Activated CD4-positive, alpha-beta T cell treated with anti-CD3 and anti-CD28 coated beads, Interleukin-2, amount 10 ng/mL, durations not matched to agents 7 days and 5 days (primary cell): ENCODE measurements at places on chromosomes 13 and 19.

DNA sequence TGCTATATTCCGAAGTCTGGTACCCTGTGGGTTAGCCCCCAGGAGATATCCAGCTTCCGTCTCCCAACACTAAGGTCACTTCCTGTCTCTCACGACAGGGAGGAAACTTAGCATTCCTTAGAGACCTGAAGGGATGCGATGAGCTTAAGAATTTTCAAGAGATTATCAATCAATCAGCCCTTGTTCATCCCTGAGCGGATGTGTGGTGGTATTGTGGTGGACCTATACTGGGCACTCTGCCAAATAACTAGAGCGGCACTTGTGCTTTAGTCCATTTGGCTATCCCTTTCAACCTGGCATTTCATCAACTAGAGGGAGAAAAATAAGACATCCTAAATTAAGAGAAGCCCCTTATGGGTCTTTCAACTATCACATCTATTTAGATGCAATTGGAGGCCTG, 30.9 kb upstream of the ZNF562 start:
- DNase-seq: no peak

DNA sequence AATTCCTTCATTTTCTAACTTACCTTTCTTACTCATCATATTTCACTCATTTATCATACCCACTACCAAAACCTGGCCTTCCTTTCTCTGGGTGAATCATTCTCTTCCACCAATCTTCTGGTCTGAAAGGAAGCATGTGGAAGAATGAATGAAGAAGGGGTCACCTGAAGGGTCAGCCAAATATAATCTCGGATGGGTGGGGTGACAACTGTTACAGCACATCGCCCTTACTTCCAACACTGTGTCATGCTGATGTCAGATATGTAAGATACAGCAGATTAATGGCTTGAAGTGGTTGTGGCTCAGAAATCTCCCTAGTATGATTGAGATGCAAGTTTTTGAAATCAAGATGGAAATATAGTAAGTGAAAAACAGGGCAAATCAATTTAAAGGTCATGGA, 401.7 kb upstream of the HTR2A start:
- DNase-seq: no peak

DNA sequence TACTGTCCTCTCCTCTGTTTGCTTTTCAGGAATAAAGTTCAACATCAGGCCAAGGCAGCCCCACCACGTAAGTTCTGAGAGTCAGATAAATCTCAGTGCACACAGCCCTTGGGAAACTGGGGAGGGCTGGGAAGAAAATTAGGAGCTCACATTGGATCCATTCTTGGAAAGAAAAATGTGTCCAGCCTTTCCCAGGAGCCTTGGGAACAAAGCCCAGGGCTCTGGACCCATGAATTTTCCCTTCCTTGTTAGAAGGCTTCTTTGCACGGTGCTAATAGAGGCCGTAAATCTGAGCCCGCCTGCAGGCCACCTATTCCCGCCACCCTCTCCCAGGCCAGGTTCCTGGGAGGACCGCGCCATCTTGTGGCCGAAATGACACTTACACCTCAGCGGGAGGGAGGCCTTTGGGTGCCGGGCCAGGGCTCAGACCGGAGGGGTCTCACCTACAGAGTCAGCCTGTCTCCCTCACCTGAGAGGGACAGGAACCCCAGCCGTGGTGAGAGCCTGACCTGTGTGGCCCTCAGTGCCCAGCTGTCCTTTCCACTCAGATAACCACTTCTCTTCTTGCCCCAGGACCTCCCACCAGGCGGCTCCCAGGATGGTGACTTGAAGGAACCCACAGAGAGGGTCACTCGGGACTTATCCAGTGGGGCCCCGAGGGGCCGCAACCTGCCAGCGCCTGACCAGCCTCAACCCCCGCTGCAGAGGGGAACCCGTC, 25.1 kb upstream of the KCTD15 start:
- peak; percentile 72 for DNase-seq

DNA sequence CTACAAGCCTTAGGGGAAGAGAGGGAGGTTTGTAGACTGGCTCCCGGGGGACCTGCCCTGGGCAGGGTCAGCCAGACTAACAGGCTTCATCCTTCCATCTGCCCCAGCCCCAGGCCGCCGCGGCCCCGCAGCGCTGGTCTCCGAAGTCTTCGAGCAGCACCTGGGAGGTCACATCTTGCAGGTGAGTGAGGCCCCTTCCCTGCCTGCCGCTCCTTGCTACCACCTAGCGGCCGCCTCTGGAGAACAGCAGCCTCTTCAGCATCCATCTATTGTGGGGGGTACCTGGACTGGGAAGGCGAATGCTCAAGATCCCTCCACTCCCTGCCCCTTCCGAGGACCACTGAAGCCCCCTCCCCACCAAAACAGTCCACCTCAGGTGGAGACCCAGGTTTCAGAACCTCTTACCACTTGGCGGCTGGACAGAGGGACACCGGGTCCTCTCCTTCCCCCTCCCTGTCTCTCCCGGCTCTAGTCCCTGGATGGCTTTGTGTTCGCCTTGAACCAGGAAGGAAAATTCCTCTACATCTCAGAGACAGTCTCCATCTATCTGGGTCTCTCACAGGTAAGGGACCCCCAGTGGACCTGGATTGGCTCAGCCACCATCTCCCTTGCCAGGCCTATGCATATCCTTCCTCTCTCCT, 12.7 kb downstream of the NPAS1 start:
- peak; percentile 66 for DNase-seq

DNA sequence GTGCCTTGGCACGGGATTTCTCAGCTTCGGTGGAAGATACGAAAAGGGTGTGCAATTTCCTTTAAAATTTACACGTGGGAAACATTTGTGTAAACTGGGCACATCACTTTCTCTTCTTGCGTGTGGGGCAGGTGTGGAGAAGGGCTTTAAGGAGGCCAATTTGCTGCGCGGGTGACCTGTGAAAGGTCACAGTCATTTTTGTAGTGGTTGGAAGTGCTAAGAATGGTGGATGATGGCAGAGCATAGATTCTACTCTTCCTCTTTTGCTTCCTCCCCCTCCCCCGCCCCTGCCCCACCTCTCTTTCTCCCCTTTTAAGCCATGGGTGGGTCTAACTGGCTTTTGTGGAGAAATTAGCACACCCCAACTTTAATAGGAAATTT, 7.2 kb downstream of the SLITRK5 start:
- DNase-seq: no peak

DNA sequence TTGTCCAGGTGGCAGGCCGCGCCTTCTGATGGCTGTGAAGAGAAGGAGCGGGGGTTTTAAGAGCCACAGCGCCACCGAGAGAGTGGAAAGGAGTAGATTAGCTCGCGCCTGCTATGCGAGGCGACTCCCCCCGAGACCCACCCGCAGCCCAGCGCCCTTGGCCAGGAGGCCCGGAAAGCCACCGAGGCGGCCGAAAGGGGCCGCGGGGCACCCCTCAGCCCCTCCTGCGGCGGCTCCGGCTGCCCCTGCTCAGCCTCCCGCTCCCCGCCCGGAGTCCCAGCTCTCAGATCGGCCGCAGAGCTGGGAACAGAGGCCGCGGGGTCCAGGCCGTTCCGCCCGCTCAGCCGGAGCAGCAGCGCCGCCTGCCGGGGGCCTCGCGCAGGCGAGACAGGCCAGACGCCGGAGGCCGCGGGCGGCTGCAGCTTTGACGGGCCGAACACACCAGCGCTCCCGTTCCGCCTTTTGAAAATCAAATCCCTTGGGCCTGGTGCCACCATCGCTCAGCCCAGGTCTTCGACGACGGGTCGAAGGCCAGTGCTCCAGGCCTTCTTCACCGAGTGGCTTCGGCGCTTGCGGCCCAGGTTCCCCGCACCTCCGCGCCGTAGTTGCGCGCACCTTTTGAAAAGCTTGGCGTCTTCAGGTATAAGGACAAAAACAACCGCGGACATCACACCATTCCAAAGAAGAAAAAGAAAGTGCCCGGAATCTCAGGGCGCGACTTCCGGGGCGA, 15.3 kb downstream of the CDX2 start:
- DNase-seq: peak; percentile 56

- DNase-seq: no peak
These were observed 1.9 kb upstream of the SH2D3A start for GRCh38 chr19:6769006-6769619.

DNA sequence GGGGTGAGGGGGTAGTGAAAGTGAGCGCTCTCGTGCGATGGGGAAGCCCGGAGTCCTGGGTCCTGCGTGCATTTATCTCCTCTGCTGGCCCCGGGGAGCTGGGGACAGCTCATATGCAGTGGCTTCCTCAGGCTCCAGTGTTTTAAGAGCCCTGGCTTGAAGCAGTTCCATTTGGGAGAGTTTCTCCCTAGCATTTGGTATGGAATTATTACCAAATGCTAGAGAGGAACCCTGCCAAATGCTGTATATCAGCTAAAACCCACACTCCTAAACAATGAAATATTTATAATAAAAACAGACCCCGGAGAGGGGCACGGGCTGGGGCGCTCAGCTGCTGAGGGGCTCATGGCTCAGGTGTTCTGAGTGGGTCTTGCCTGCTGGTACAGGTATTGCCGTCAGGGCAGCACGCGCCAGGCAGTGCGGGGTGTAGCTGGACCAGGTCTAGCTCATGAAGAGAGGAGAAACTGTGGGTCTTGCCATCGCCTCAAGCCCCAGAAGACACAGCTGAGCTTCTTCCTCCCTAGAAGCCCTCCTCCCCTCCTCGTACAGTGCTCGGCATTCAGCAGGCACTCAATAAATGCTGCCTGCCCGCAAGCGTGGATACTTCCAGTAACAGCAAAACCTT, 163.6 kb upstream of the ZNF536 start:
- DNase-seq: no peak

DNA sequence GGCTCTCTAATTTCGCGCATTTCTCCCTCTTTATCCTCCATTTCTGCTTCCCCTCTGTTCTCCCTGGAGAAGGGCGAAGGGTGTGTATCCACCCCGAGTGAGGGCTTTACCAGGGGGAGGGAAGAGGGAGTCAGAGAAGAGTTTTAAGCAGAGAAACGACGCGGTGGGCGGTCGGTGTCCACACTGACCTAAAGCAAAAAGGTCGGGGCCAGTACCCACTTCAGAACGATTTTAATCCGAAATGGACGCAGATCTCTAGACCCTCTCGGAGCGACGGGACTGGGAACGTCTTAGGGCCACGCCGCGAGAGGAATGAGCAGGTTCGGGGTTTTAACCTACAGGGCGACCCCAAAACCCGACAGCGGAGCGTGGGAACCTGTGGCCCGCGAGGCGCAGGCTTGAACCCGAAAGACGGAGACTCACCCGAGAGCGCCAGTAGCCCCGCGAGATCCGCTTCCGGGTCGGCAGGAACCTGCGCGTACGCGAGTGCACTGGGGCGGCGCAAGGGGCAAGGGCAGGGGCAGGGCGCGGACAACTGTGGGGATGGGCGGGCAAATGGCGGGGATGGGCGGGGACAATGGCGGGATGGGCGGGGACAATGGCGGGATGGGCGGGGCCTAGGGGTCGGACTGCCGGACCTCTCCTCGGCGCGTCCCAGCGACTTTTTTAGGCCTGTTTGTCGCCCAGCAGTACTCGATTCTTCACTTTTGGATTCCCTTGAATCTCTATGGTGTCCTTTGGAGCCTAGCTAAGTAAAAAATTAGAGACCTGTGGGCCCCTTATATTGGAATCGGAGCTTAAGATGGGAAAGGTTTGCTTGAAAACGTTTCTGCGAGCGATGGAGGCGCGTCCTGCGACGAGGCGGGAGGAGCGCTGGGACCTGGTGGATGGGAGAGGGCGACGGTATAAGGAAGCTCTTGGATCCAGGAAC, at the start of gene ZNF677:
Gene ZNF677, minus strand, starts transcription at position 463 of the 931 bp plus-strand sequence. CDS start 3,323 bp downstream, outside the sequence.
- peak; percentile 86 for DNase-seq

GRCh38 chr19:1455002-1455335, 5.0 kb downstream of the APC2 start:
- no peak for DNase-seq

- DNase-seq: no peak
These were observed 280.0 kb downstream of the SHISA2 start for GRCh38 chr13:25771641-25772478.

DNA sequence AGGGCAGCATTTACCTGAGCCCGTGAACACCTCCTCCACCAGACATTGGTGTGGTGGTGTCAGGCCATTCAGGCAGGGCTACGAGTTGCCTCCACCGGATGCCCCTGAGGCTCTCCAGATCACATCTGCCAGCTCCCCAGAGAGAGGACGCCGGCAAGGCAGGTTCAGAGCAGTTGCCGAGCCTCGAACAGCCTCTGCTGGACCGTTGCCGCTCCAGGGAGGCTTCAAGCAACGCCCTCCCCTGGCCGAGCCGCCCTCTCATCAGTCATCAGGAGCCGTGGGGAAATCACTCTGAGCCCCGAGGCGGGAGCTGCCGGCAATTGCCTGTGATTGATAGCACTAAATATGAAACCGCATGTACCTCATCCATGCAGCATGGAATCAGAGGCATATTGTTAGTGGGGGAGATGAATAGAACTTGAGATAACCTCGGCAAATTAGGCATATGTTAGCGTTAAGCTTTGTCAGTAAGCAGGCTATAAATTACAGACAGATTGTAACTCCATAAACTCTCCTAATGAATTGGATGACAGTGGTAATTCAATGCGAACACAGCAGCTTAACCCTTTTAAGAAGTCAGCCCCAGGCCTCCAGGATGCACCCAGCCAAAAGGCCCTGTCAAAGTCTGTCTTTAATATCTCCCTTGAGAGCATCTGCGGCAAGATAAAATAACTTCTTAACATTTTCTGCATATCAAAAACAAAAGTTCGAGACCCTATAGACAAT, 29.8 kb upstream of the SPACA7 start:
- no peak for DNase-seq

DNA sequence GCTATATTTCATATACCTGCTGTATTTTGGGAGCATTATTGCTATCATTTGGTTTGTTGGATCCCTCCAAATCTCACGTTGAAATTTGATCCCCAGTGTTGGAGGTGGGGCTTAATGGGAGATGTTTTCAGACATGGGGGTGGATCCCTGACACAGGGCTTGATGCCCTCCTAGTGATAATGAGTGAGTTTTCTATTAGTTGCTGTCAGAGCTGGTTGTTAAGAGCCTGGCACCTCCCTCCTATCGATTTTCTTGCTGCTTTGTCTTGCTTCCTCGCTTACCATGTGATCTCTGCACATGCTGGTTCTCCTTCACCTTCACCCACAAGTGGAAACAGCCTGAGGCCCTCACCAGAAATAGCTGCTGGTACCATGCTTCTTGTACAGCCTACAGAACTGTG, 259.9 kb upstream of the STARD13 start:
- DNase-seq: no peak

DNA sequence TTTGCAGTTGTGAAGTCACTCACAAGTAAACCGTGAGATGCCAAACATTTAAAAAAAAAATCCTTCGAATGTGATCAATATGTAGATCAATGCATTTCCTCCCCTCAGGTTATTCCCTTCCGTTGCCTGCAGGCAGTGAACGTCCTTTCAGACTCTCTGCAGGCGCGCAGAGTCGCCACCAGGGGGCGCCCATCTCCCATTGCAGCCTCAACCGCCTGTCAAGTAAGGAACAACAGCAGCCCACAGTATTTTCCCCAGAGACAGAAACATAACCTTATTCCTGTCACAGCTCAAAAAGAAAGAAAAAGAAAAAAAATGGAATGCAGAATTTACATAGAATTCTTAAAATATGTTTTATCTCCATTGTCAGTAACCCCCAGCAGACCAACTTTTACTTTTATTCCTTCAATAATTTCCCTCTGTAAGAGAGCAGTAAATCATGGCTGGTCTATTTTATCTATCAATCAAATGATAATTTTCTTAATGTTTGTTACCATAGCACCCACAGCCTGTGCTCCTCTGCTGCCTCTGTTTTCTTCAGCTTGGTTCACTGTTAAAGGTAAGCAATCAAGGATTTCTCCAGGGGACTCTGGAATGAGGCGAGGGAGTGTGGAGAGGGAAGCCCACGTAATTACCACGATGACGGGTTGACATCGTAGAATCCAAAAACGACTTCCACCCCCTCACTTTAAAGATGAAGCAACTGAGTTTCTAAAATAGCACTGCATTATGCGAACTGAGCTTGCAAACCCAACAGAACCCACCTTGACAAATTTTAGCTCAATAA, 637.6 kb upstream of the ARGLU1 start:
- DNase-seq: peak; percentile 60
